GM12865 (cell line): ENCODE measurements at places on chromosomes 4 and X.

GRCh38 chr4:143397335-143397734 lies 60.7 kb downstream of the GAB1 start:
- DNase-seq: no peak

DNA sequence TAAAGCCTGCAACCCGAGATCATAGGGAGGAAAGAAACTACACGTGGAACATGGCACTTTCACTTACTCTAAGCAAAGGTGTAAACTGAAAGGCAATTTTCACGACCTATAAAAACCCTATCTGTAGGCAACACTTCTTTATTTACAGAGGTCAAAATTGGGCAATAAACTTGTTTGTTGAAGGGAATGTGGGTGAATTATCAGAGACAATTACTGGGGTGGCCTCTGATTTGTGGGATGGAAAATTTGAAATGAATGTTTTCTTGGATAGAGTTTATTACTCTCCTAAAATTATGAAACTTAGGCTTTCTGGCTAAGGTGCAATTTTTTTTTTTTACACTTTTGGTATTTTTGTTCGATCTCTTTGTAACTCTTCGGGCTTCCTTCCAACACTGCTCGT lies 734.1 kb upstream of the TENM3 start:
- DNase-seq: no peak

GRCh38 chr4:99518601-99519295 lies 7.9 kb downstream of the C4orf17 start:
- DNase-seq: no peak

DNA sequence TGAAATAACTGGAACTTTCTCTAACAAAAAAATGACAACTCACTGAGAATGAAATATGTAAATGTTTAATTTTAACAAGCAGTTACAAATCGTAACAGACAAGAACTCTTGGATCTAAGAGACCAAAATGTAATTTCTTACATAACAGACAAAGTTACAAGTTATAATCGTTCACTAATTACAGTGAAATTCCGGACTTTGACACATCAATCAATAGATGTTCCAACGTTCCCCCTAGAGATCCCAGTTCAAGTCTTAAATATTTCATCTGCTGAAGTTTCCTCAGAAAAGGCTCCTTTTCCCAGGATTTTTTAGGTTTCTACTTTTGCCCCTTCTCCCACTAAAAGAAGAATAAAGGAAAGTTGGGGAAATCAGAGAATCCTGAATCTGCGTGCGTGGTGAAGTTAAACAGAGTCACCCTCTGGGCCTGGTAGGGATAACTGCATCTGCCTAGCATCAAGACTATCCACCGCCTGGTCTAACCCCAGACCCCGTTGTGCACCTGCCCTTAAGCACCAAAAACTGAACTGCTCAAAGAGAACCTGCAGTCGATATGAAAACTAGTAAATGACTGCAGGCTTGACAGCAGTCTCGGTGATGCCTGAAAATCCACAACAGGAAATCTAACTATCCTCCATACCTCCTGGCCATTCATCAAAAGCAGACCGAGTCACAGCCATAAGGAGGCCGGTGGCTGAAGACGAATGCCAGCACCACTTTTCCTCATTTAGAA lies 2.3 kb downstream of the IRF2 start:
- peak; percentile 85 for DNase-seq

- peak; percentile 42 for DNase-seq
These were observed 557.7 kb downstream of the RAB28 start for GRCh38 chr4:12926189-12927066.

- DNase-seq: no peak
These were observed 313.9 kb downstream of the PABPC4L start for GRCh38 chr4:133887723-133888122.

- DNase-seq: no peak
These were observed 1029.7 kb downstream of the FAT4 start for GRCh38 chr4:126344472-126344871.

DNA sequence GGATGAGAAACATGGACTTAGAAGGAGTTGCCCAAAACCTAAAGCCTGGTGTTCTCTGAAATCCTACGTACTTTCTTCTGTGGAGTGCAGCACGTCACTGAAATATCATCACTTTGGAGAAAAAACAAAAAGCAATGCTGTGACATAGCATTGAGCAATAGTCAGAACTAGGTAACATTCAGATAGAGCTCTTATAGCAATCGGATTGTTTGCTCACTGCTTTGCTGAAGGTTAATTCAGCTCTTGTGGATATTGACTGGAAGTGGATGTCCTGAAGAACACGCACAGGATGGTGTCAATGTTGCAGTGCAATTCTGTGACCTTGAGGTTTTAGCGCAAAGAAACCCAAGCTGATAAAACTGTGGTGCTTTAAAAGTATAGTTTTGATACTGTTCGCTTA lies 114.2 kb upstream of the GRXCR1 start:
- DNase-seq: no peak

GRCh38 chrX:123878252-123878721 lies 18.4 kb downstream of the XIAP start:
- DNase-seq: peak; percentile 61

DNA sequence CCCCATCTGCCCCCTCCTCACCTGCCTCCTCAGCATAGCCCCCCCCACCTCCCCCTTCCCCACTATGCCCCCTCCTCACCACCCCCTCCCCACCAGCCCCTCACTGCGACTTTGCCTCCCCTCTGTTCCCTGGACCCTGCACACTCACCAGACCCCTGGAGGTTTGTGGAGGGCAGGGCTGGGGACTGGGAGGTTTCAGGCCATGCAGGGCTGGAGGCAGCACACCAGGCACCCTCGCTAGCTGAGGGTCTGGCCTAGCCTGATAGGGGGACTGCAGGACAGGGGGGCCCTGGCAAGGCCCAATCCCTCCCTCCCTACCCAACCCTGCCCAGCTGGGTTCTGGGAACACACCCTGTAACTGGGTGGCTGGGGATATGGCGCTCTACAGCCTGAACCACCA lies 28.0 kb downstream of the TACC3 start:
- no peak for DNase-seq

DNA sequence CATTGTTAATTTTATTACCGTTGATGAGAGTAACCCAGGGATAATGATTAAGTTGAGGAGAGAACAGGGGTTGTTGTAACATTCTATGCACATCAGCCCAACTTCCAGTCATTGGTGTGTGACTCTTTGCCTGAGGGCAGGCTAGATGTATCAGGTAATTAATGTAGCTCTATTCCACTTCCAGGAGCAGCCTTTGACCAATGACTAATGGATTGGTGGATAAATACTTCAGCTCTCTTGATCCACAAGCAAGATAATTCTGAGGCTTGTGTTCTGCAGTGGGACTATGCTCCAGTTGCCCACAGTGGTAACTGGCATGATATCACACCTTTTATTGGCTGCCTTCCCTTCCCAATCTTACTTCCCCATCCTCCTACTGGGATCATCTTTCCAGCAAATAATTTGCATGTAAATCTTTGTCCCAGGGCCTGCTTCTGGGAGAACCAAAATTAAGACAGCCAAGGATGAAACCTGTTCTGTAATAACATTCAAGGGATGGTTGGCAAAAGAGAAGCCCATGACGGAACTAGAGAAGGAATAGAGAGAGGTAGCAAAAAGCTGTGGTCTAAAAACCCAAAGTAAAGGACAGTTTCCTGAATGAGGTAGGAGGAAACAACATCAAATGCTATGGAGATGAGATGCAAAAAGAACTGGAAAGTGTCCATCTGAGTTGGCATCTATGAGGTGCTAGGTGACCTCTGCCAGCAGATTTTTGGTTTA lies 241.4 kb upstream of the RPS6KA3 start:
- DNase-seq: no peak
